ENCODE measurements at places on chromosomes 7 and 10. TPM values are rescaled to one million over a fixed set of nuclear protein-coding genes. Genes with fewer than 3 reads are reported as not detected.

- no peak for DNase-seq
Observed at GRCh38 chr7:95691464-95691863, 80.9 kb upstream of the DYNC1I1 start.

GRCh38 chr10:8138471-8138870 lies 84.0 kb downstream of the GATA3 start:
- no peak for DNase-seq

- peak; percentile 27 for DNase-seq
Observed at GRCh38 chr10:75403144-75403938, 1.8 kb upstream of the ZNF503 start.

DNA sequence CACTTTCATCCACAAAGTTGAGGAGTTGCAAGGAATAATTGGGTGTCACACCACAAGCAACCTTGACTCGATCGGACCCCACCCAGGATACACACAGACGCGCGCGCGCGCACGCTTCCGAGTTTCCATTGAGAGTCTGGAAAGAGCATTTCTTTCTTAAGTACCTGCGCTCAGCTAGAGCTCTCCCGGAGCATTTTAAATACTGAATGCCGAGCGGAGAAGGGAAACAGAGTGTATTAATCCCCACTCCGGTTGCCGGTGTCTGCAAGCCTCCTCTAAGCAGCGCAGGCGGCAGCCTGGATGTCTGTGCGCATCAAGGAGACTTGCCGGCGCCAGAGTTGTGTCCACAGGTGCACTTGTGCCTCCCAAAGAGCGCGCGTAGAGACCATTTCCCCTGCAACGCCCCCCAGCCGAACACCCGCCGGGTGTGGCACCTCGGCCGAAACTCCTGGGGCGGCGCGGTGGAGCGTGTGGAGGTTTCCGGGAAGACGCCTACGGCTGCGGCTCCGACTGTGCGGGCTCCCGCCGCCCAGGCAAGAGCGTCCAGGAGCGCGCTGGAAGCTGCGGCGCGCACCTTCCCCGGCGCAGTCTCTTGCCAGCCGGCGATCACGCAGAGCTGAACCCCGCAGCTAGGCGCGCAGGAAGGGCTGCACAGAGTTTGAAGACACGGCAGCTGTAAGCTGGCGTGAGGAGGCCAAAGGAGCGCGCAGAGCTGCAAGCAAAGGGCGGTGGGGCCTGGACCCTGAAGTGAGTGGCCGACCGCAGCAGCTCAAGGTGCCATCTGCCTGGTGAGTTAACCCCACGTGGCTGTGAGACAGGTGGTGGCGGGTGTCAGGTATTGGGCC lies 1.1 kb upstream of the FEZF1 start:
- no peak for DNase-seq

DNA sequence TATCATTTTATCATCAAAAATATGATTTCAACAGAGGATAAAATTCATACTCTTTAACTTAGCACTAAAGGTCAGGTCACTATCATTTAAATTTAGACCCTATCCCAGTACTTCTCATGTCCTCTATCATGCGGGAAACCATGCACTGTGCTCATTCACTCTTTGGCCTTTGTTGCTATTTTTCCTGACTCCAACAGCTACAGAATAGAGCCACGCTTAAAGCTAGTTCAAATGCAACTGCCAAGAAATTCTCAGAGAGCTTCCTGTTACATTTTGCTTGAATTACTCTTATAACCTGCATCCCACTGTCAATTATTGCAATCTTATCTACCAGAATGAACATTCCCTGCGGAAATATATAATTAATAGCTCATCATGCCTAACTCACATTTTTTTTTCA lies 58.3 kb downstream of the SEMA3A start:
- no peak for DNase-seq

DNA sequence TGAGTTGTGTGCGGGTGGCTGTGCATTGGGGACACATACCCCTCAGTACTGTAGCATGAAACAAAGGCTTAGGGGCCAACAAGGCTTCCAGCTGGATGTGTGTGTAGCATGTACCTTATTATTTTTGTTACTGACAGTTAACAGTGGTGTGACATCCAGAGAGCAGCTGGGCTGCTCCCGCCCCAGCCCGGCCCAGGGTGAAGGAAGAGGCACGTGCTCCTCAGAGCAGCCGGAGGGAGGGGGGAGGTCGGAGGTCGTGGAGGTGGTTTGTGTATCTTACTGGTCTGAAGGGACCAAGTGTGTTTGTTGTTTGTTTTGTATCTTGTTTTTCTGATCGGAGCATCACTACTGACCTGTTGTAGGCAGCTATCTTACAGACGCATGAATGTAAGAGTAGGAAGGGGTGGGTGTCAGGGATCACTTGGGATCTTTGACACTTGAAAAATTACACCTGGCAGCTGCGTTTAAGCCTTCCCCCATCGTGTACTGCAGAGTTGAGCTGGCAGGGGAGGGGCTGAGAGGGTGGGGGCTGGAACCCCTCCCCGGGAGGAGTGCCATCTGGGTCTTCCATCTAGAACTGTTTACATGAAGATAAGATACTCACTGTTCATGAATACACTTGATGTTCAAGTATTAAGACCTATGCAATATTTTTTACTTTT lies 1.8 kb downstream of the DDIT4 start:
- peak; percentile 37 for DNase-seq

PBLD gene
- 8.0 TPM for total RNA-seq

DNA sequence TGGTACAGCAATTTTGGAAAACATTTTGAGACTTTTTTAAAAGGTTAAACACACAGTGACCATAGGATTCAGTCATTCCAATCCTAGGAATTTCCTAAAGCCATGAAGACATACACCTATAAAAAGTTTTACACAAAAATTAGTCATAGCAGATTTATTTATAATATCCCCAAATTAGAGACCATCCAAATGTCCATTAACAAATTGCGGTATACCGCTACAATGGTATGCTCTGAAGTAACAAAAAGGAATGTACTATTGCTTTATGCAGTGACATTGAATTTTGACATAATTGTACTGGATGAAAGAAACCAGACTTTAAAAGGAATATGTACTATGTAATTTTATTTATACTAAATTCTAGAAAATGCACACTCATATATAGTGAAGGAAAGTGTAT lies 362.8 kb downstream of the HGF start:
- DNase-seq = no peak

GRCh38 chr10:11631890-11632587 lies 20.6 kb upstream of the USP6NL start:
- DNase-seq = no peak

- DNase-seq = no peak
Observed at GRCh38 chr7:87032604-87033339, 26.7 kb downstream of the ELAPOR2 start.

- no peak for DNase-seq
Observed at GRCh38 chr7:44143646-44144250, 2.6 kb upstream of the MYL7 start.

TPST1 gene
- total RNA-seq = 20.9 TPM

DNA sequence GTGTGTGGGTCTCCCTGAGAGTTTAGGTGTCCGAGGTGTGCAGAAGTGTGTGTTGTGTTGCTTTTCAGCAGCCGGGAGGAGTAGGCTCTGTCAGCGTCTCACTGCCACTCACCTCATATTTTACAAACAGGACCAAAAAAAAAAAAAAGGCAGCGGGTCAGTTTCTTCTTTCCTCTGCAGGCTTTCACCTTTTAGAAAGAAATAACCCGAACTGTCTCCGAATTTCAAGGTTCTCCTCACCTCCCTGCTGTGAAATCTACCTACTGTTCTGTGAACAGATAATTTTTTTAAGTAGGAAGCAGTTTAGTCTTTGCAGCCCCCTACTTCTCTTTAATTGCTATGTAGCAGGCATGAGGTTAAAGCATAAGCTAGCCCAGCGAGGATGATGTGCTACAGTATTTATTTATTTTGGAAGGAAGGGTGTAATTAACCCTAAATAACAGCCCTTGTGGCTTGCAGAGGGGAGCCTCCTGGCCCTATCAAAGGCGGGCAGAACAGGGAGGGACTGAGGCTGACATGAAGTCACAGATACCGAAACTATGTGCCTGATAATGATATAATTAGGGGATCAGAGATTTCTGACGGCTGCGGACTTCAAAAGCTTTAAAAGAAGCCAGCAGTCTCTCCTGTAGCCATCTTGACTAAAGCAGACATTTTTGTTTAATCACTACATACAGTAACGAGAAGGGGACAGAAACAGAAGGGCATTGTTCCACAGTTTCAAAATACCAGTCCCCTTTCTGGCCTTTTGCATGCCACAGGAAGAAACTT lies 1.6 kb downstream of the BAMBI start:
- no peak for DNase-seq

DNA sequence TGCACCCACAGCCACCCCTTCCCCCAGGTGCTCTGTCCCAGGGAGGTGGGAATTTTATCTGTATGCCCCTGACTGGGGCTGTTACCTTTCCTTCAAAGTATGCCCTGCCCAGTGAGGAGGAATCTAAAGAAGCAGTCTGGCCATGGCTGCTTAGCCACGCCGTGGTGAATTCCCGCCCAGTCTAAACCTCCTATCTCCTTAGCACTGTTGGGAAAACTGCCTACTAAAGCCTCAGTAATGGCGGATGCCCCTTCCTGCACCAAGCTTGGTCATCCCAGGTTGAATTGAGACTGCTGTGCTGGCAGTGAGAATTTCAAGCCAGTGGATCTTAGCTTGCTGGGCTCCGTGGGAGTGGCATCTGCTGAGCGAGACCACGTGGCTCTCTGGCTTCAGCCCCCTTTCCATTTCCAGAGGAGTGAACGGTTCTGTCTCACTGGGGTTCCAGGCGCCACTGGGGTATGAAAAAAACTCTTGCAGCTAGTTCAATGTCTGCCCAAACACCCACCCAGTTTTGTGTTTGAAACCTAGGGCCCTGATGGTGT lies 87.2 kb downstream of the ABCC2 start:
- no peak for DNase-seq

GRCh38 chr10:62081341-62082270 lies 180.1 kb downstream of the ARID5B start:
- DNase-seq = no peak

SPDYE2 gene
- total RNA-seq = not detected

SLC25A13 gene
- total RNA-seq = 35.2 TPM

GRCh38 chr7:10632712-10633111 lies 341.0 kb upstream of the PHF14 start:
- no peak for DNase-seq

GRCh38 chr10:75679536-75679935 lies 248.1 kb downstream of the LRMDA start:
- no peak for DNase-seq

SKIDA1 gene
- total RNA-seq = 1.2 TPM

DNA sequence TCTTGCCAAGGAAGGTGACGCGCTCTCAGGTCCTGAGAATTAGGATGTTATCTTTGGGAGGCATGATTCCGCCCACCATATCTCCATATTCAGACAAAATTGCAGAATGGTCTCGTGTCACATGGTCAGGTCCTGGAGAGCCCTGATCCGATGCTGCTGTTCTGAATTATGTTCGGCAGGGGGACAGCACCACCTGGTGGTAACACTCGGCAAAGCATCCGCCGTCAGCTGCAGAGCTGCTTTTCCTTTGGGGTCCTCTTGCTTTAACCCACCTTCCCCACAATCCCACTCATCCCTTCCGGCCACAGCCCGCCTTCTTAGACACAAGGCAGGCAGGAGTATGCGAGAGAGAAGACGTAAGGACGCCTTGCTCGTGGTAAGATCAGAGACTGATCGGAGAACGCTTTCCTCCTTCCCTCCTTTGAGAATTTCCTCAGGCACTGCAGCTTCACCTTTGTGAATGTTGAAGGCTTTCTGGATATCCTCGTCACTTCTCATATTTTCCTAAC lies 327.8 kb upstream of the C7orf33 start:
- DNase-seq = peak; percentile 59

DNA sequence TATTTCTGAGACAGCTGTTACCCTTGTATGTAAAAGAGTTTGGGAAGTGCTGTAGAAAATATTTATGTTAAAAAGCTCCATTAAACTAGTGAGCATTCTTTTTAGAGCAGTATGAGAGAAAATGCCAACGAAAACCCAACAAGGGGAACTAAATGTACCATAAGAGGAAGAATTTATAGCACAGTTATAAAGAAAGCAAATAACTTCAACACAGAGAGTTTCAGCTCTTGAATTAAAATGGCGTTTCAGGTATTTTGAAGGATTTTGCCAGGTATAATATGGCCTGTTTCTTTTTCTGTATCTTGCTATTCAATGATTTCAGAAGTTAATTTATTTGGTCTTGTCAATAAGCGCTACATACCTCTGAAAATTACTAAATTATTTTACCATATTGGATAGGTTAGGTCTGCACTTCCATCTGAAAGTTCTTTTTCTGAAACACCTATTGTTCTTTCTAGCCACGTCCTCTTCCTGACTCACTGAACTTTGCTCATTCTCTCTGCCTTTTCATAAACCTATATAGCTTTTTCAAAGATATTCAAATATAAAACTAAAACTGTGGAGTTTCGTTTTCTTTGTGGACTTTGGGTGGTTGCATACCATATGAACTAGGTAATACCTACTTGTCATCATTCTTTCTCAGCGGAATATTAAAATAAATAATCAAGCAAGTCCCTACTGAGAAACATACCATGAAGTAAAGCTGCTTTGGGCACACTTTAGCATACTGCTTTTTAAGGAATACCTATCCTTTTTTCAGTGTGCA lies 136.1 kb downstream of the SEMA3A start:
- DNase-seq = no peak

CTAGE4 gene
- 7.5 TPM for total RNA-seq

KIAA1217 gene
- total RNA-seq = 44.0 TPM

- DNase-seq = no peak
Observed at GRCh38 chr7:68691261-68692216, 906.7 kb upstream of the AUTS2 start.

DNA sequence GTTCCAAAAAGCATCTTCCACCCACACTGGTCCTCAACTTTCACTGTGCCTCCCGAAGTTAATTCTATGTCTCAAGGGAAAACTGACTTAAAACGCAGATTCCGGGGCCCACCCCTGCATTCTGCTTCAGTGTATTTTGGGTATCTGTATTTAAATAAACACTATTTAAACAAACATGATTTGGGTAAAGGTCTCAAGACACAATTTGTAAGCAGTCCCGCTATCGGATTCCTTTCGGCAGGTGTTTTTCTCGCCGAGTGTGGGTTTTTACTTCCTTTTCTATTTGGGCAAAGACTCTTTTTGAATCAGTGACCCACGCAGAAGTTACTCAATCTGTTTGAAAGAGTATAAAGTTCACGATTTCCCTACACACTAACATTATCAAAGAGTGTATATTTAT lies 1.2 kb downstream of the PDIA4 start:
- DNase-seq = no peak

SPDYE9 gene
- not detected for total RNA-seq

DNA sequence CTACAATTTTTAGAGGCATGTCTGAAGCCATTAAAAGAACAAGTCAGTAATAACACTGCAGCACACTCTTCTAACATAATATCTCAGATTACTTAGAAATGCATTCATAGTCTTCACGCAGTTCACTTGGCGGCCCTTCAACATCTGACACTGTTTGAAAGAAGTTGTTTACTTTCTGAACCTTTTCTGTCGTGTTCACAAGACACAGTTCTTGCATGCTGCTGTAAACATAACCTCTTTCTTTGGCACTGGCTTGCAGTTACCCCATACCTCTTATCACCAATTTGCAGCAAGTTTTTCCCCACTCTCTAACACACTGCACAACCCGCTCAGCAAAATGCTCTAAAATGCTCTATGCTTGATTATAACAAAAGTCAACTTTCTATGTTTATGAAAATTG lies 12.0 kb downstream of the PIP4K2A start:
- DNase-seq = peak; percentile 80

MALRD1 gene
- total RNA-seq = 2.3 TPM

GRCh38 chr7:9778367-9778766 lies 1195.3 kb upstream of the PHF14 start:
- DNase-seq = no peak
